ENCODE measurements at places on chromosomes 1 and 21.

- no peak for DNase-seq
- no peaks in the 10 kb centered on the region for H3K4me1 ChIP-seq
- no peak overlapping the region for H3K27ac ChIP-seq
- H3K27me3 ChIP-seq, result no peaks in the 10 kb centered on the region
- H3K4me3 ChIP-seq, result no peak overlapping the region
- no peaks in the 10 kb centered on the region for H3K36me3 ChIP-seq
Observed at GRCh38 chr1:3352299-3352951, 102.0 kb upstream of the ARHGEF16 start.

DNA sequence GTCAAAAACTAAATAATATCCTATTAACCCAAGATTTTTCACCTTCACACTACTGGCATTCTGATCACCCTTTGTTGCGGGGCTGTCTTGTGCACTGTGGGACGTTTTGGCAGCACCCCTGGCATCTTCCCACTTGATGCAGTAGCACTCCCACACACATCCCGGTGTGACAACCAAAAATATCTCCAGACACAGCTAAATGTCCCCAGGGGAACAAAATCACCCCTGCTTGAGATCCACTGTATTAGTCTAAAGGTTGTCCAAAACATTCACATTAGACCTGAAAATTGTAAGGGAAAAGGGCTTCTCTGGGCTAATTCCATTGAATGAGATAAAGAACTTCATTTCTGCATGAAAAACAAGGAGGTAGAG lies 37.8 kb downstream of the PLEKHO1 start:
- no peaks in the 10 kb centered on the region for H3K4me1 ChIP-seq
- no peak for DNase-seq
- no peak overlapping the region for H3K27ac ChIP-seq
- no peaks in the 10 kb centered on the region for H3K27me3 ChIP-seq
- H3K36me3 ChIP-seq, result no peaks in the 10 kb centered on the region
- no peak overlapping the region for H3K4me3 ChIP-seq

GRCh38 chr1:171280599-171280998 lies 32.3 kb downstream of the FMO1 start:
- no peak overlapping the region for H3K27ac ChIP-seq
- DNase-seq, result no peak
- H3K4me3 ChIP-seq, result no peak overlapping the region
- no peaks in the 10 kb centered on the region for H3K27me3 ChIP-seq

DNA sequence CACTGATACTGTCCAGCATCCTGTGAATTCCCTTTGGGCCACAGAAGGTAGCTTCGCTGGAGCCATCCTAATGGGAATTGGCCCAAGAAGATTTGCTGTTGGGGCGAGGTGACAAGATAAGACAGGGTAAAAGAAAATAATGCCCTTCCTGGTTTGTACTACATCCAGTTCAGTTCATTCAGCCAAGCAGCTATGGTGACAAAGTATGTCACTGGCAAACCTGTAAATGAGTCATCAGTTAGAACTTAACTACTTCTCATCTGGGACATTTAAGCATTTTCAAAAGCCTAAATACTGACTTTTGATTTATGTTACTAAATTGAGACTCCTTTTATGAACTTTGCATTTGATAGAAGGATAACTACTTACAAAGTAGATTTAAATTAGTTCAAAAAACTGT lies 54.2 kb downstream of the WDR64 start:
- no peaks in the 10 kb centered on the region for H3K27me3 ChIP-seq
- H3K4me1 ChIP-seq, result no peaks in the 10 kb centered on the region
- H3K36me3 ChIP-seq, result no peaks in the 10 kb centered on the region
- no peak for DNase-seq
- no peak overlapping the region for H3K27ac ChIP-seq

DNA sequence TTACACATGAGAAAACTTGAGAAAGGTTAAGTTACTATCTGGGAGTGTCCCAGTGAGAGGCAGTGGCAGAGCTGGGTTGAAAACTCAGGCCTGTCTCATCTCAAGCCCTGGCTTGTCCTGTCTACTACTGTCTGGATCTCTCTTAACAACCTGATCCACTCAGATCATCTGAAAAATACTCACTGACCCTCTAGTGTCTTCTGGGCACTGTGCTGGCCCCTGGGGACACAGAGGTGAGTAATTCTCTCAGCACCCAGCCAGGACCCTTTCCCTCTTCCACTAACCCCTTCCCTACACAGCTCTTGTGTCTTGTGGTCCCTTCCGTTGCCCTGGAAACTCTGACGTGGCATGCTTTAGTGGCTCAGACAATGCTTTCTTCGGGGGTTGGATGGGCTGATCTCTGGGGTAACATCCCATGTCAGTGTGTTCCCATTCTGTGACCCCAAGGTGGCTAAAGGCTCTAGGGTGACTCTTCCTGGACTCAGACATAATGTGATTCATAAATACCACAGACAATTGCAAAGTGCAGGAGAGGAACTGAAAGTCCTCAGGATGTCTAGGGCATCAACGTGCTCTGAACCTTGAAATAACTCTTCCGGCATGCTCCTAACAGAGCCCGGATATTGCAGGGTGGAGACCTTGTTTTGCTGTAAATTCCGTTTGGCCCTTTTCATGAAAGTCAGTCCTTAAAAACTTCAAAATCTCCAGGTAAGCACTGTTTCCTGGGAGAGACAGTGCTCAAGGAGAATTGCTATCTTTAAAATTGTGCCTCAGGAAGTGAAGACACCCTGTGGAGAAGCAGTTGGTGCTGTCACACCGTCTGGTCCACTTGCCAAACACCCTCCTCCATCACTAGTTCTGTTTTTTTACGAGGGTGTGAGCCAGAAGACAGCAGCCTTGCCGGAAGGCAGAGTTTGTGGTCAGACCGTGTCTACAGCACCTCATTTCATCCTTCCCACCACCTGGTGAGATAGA lies 4.0 kb downstream of the SHISAL2A start:
- peak overlapping the region; percentile 87 for H3K27ac ChIP-seq
- H3K36me3 ChIP-seq, result no peaks in the 10 kb centered on the region
- DNase-seq, result peak; percentile 69
- H3K4me3 ChIP-seq, result peak overlapping the region; percentile 0
- peaks cover 68% of the 10 kb centered on the region for H3K4me1 ChIP-seq

GRCh38 chr1:167987174-167987573 lies 50.3 kb upstream of the MPC2 start:
- no peak overlapping the region for H3K27ac ChIP-seq
- no peak overlapping the region for H3K4me3 ChIP-seq
- no peaks in the 10 kb centered on the region for H3K36me3 ChIP-seq
- no peaks in the 10 kb centered on the region for H3K27me3 ChIP-seq
- H3K4me1 ChIP-seq, result no peaks in the 10 kb centered on the region

- H3K36me3 ChIP-seq, result peaks cover 38% of the 10 kb centered on the region
- no peak overlapping the region for H3K27ac ChIP-seq
- no peaks in the 10 kb centered on the region for H3K27me3 ChIP-seq
- H3K4me1 ChIP-seq, result no peaks in the 10 kb centered on the region
- no peak overlapping the region for H3K4me3 ChIP-seq
Observed at GRCh38 chr1:11138029-11138428, 38.4 kb upstream of the EXOSC10 start.

GRCh38 chr1:2212532-2213491 lies 15.3 kb upstream of the SKI start:
- H3K27ac ChIP-seq, result no peak overlapping the region
- peaks cover 12% of the 10 kb centered on the region for H3K4me1 ChIP-seq
- no peaks in the 10 kb centered on the region for H3K27me3 ChIP-seq
- peak; percentile 39 for DNase-seq
- peak overlapping the region; percentile 35 for H3K4me3 ChIP-seq
- H3K36me3 ChIP-seq, result no peaks in the 10 kb centered on the region

GRCh38 chr1:19484338-19484797 lies 971 bp downstream of the CAPZB start:
- H3K27me3 ChIP-seq, result no peaks in the 10 kb centered on the region
- no peak for DNase-seq
- peak overlapping the region; percentile 92 for H3K27ac ChIP-seq
- peaks cover 65% of the 10 kb centered on the region for H3K4me1 ChIP-seq

DNA sequence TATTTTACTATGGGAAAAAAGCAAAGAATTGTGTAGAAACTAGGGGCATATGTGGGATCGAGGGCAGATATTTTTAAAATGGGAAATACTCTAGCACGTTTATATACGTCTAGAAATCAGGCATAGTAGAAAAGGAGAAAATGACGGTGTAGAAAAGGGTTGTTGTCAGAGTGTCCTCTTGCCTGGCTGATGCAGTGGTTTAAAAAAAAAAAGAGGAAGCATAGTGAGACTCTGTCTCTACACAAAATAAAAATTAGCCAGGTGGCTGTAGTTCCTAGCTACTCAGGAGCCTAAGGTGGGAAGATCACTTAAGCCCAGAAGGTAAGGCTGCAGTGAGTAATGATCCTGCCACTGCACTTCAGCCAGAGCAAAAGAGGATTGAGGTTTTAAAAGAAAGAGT lies 64.7 kb upstream of the LRRC7 start:
- H3K27ac ChIP-seq, result no peak overlapping the region
- H3K27me3 ChIP-seq, result no peaks in the 10 kb centered on the region
- no peaks in the 10 kb centered on the region for H3K4me1 ChIP-seq
- H3K36me3 ChIP-seq, result no peaks in the 10 kb centered on the region
- H3K4me3 ChIP-seq, result no peak overlapping the region

- no peak overlapping the region for H3K4me3 ChIP-seq
- H3K36me3 ChIP-seq, result peaks cover 48% of the 10 kb centered on the region
- no peaks in the 10 kb centered on the region for H3K27me3 ChIP-seq
Observed at GRCh38 chr1:202752774-202753173, 42.5 kb upstream of the SYT2 start.

DNA sequence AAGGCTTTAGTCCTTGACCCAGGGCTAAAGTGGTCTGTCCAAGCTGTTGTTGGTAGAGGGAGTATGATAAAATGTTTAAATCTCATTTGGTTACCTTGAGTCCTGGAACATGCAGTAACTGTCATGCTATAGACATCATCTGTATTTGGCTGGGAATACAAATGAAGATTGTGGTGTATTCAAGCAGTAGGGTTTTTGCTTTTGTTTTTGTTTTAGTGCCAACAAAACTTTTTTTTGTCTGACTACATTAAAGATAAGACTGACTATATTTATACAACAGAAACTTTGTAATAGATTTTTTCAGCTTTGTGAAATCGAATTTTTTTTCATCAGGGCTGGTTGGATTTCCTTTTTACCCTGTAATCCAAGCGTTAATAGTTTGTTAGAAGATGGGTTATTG lies 7.4 kb upstream of the SARS1 start:
- no peak overlapping the region for H3K27ac ChIP-seq
- DNase-seq, result no peak
- no peaks in the 10 kb centered on the region for H3K36me3 ChIP-seq
- no peaks in the 10 kb centered on the region for H3K4me1 ChIP-seq
- H3K4me3 ChIP-seq, result no peak overlapping the region

DNA sequence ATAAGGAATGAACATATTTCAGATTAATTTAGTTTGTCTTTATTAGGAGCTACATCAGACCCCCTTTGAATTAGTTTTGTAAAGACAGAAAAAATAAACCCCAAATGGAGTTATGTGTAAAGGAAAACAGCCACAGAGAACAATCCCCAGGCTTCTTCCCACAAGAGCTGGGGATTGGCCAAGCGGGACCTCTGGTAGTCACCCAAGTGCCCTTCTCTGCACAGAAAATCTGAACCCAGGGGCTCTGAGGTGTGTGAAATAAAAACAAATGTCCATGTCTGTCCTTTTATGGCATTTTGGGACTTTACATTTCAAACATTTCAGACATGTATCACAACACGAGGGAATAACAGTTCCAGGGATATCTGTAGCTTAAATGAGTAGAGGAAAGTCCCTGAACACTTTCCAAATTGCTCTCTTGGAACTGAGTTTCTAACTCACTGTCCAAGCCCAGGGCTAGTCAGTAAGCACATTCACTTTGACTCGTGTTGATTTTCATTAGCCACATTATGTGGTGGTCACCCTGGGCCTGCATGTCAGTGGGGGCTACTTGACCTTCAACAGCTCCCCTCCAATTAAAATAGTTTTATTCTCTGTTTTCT lies 22.5 kb downstream of the DPT start:
- no peaks in the 10 kb centered on the region for H3K4me1 ChIP-seq
- DNase-seq, result no peak
- H3K4me3 ChIP-seq, result no peak overlapping the region
- H3K36me3 ChIP-seq, result no peaks in the 10 kb centered on the region

DNA sequence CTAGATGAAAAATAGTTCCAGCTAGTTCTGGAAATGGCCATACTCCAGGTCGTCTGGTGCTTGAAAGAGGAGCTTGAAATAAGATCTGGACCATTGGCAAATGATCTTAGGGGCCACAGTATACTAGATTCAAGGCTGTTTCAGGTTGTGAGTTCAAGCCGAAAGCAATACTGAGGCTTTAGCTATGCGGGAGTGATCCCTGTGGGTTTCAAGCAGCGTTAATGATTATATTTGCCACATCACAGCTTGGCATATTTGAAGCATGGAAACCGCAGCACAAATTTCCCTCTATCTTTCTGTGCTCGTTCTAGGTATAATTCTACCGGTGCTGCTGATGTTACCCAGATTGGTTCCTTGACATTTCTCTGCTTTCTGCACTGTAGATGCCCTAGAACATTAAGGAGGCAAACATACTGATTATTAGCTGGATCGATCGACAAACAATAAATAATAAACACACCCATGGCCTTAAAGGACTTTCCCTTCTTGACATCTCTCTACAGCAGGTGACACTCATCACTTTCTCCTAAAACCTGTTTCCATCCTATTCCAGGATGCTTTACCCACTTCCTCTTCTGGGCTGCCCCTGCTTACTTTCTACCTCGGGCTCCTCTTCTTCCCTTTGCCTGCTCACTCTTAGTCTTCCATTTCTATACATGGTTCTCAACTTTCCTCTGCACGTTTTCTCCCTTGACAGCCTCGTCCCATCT lies 40.6 kb upstream of the LYST start:
- H3K27ac ChIP-seq, result no peak overlapping the region
- no peaks in the 10 kb centered on the region for H3K4me1 ChIP-seq
- H3K27me3 ChIP-seq, result no peaks in the 10 kb centered on the region
- no peaks in the 10 kb centered on the region for H3K36me3 ChIP-seq
- no peak overlapping the region for H3K4me3 ChIP-seq

GRCh38 chr1:96365076-96365475 lies 356.5 kb upstream of the PTBP2 start:
- no peaks in the 10 kb centered on the region for H3K4me1 ChIP-seq
- H3K36me3 ChIP-seq, result no peaks in the 10 kb centered on the region
- H3K27ac ChIP-seq, result no peak overlapping the region
- no peak for DNase-seq
- H3K27me3 ChIP-seq, result no peaks in the 10 kb centered on the region

DNA sequence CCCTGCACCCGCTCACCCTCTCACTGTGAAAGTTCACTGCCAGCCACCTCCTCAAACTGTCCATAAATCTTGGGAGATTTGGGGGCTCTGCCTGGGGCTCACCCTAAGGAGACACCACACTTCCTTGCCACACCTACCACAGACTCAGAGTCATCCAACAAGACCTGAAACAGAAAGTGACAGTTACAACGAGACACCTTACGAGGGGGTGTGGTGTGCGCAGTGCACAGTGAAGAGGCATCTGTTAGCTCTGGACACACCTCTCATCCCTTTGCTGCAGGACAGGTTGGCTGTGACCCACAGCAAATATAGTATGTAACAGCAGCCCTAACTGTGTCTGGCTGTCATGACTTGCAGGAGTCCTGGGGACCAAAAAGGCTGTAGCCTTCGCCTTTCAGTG lies 190.2 kb downstream of the NR5A2 start:
- H3K27ac ChIP-seq, result no peak overlapping the region
- H3K4me3 ChIP-seq, result no peak overlapping the region
- H3K27me3 ChIP-seq, result no peaks in the 10 kb centered on the region

Measured in effector memory CD4-positive, alpha-beta T cell (primary cell).